ENCODE measurements at places on chromosomes 7 and 10.

DNA sequence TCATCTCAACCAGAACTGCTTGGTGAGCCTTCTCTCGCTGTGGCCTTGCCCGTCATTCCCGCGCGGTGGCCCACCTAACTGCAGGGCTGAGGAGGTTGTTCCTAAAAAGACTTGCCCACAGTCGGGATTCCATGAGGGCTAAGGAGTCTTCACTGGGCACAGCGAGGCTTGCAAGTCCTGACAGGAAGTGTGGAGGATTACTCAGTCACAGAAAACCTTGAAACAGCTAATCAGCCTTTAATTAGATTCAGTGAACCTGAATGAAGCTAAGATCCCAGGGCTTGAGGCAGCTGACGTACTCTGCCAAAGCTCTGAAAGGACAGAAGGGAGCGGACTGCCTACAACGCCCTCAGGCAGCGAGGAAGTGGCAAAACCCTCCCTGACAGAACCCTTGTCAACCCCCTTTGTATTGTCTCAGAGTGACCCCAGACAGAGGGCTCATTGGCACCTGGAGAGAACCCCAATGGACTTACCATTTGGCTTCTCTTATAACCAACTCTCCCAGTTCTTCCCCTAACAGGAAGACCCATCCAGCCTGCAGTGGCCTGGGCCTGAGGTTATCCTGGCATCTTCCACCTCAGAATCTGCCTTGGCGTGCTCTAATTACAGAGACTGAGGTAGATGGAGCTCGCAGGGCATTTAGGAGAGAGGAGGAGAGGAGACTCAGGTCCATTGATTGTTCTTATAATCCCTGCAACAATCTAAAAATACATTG, 2.5 kb upstream of the LAMB4 start:
- no peak overlapping the region for H3K4me3 ChIP-seq
- 0 out of 2 replicates have a peak, but pooled peaks cover 6% of the 10 kb centered on the region for H3K4me1 ChIP-seq
- no peaks in the 10 kb centered on the region for H3K27me3 ChIP-seq
- DNase-seq: no peak
- no peak overlapping the region for H3K27ac ChIP-seq

- H3K36me3 ChIP-seq: no peaks in the 10 kb centered on the region
- H3K27me3 ChIP-seq: no peaks in the 10 kb centered on the region
- no peak overlapping the region for H3K27ac ChIP-seq
- no peak overlapping the region for H3K4me3 ChIP-seq
- H3K4me1 ChIP-seq: no peaks in the 10 kb centered on the region
- no peak for DNase-seq
Measured at GRCh38 chr10:91150631-91151030, 69.8 kb upstream of the PCGF5 start.

GRCh38 chr10:104329735-104330134, 8.5 kb downstream of the ITPRIP start:
- no peaks in the 10 kb centered on the region for H3K36me3 ChIP-seq
- DNase-seq: no peak
- H3K4me3 ChIP-seq: no peak overlapping the region
- peaks cover 48% of the 10 kb centered on the region for H3K4me1 ChIP-seq
- no peaks in the 10 kb centered on the region for H3K27me3 ChIP-seq

- H3K36me3 ChIP-seq: no peaks in the 10 kb centered on the region
- H3K4me3 ChIP-seq: no peak overlapping the region
- no peak for DNase-seq
- H3K4me1 ChIP-seq: no peaks in the 10 kb centered on the region
Measured at GRCh38 chr10:52056291-52056690, 257.8 kb upstream of the DKK1 start.

DNA sequence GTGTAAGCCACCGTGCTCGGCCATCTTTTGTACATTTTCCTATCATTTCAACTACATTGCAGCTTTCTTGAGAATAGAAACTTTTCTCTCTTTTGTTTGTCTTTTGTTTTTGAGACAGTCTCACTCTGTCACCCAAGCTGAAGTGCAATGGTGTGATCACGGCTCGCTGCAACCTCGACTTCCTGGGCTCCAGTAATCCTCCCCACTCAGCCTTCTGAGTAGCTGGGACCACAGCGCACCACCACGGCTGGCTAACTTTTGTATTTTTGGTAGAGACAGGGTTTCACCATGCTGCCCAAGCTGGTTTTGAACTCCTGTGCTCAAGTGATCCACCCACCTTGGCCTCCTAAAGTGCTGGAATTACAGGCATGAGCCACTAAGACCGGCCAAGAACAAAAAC, 31.3 kb upstream of the DAGLB start:
- DNase-seq: no peak
- no peak overlapping the region for H3K27ac ChIP-seq
- no peaks in the 10 kb centered on the region for H3K4me1 ChIP-seq
- no peaks in the 10 kb centered on the region for H3K36me3 ChIP-seq

DNA sequence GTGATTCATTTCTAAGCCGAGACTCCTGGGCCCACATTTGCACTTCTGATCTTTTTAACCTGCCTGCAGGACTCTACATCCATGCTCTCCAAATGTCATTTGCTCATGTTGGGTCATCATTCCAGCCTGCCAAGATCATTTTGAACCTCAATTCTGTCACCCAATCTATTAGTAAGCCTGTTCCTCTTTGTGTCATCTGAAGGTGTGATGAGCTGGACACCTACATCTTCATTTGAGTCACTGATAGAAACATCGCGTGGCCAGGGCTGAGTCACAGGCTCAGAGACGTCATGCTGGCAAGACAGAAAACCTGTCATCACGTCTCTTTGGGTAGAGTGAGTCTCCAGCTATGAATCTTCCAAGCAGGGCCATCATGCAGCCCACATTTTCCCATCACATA, 65.3 kb upstream of the SLF2 start:
- H3K27me3 ChIP-seq: no peaks in the 10 kb centered on the region
- H3K27ac ChIP-seq: no peak overlapping the region
- DNase-seq: no peak

DNA sequence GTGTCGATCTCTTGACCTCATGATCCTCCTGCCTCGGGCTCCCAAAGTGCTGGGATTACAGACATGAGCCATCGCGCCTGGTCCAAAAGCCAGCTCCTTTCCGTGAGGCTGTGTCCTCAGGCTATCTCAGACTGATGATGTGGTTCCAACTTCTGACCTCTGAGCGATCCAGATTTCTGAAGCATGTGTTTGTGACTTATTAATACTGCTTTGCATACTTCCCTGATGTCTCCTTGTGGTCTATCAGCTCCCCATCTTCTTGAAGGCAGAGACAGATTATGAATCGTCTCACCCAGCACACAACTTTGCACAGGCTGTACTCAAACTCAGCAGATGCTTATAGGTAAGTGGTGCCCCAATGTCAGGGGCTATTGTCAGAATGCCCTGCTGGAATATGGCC, 2.0 kb upstream of the PLPP4 start:
- DNase-seq: no peak
- H3K27me3 ChIP-seq: peaks cover 34% of the 10 kb centered on the region
- H3K4me1 ChIP-seq: no peaks in the 10 kb centered on the region
- H3K27ac ChIP-seq: no peak overlapping the region

DNA sequence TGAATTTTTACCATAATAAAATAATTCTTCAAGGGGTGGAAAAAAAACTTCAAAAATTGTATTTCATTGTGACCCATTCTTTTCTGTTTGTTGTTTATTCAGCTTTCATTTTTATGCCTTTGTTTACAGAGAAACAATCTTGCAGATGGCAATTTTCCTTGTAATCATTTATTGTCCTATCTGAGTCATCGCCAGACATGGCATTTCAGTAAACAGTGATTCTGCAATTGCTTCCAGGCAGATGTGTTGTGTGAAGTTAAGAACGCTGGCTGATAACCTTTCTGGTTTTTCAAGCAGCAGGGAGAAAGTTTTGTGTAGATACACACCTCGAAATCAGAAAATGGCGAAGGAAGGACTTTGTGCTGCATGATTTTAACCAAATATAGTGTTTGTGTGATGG, 80.7 kb upstream of the RPA3 start:
- H3K27me3 ChIP-seq: no peaks in the 10 kb centered on the region
- no peak overlapping the region for H3K27ac ChIP-seq
- H3K4me3 ChIP-seq: no peak overlapping the region
- H3K4me1 ChIP-seq: no peaks in the 10 kb centered on the region

GRCh38 chr10:35505241-35505873, 99.8 kb upstream of the GJD4 start:
- DNase-seq: no peak
- H3K36me3 ChIP-seq: no peaks in the 10 kb centered on the region

GRCh38 chr10:132098539-132099388, 33.0 kb downstream of the JAKMIP3 start:
- H3K36me3 ChIP-seq: no peaks in the 10 kb centered on the region
- H3K4me1 ChIP-seq: no peaks in the 10 kb centered on the region
- no peak overlapping the region for H3K27ac ChIP-seq

DNA sequence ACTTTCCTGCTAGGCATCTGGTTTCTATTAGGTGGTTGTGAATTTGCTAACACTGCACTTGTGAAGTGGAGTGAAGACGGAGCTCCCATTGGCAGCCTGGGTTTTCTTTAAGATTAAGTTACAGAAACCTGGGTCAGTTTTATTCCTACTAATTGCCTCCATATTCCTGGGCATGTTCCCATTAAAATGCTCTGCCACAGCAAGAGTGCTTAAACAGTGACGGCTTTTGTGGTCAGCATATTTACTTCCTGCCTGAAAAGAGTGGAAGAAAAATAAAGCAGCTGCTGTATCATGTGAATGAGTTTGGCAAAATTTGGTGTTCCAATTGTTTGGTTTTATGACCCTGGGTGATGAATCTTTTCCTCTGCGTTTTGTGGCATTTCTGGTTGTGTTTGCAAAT, 96.9 kb upstream of the PLXDC2 start:
- H3K27ac ChIP-seq: no peak overlapping the region
- H3K4me3 ChIP-seq: no peak overlapping the region
- no peak for DNase-seq
- H3K36me3 ChIP-seq: no peaks in the 10 kb centered on the region
- H3K4me1 ChIP-seq: no peaks in the 10 kb centered on the region

DNA sequence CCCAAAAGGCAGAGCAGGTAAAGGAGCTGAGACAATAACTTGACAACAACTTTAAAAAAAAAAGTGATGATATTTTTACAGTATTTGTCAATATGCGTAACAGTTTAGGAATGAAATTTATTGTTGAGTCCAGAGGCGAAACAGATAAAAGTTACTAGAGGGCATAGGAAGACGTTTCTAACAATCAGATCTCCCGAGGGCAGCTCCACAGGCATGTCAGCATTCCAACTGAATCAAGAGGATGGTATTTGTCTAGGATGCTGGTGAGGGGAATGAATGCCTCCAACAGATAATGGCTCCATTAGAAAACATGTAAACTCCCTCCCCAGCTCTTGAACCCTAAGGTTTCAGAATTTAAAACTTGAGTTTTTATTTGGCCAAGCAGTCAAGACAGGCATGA, 733.9 kb upstream of the SORCS1 start:
- peaks cover 8% of the 10 kb centered on the region for H3K4me1 ChIP-seq
- no peak overlapping the region for H3K4me3 ChIP-seq
- no peak overlapping the region for H3K27ac ChIP-seq
- DNase-seq: no peak
- no peaks in the 10 kb centered on the region for H3K27me3 ChIP-seq

DNA sequence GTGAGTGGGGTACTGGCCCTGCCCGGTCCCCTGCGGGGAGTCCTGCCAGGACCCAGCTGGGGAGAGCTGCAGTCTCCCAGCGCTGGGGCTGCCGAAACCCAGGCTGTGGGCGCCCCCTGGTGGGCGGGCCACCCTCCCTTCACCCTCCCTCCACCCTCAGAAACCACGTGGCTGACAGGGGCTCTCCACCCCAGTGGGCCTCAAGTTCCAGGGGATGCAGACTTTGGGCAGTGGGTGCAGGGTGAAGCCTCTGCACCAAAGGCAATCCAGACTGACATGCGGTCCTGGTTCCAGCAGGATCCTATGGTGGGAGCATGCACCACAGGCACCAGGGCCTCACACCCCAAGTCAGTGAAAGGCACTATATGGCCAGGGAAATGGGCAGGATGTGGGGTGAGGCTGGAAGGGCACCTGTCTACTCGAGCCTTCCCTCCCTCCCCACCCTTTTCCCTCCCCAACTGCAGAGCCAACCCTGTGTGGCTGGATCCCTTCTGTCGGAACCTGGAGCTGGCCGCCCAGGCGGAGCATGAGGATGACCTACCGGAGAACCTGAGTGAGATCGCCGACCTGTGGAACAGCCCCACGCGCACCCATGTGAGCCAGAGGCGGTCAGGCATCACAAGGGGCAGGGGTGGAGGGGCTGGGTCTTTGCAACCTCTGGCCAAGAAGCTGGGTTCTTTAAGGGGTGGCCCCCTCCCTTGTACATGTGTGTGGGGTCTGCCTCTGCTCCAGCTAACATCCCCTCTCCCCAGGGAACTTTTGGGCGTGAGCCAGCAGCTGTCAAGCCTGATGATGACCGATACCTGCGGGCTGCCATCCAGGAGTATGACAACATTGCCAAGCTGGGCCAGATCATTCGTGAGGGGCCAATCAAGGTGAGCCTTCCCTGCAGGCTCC, 38.8 kb downstream of the PSAP start:
- peaks cover 3% of the 10 kb centered on the region for H3K4me1 ChIP-seq
- no peak overlapping the region for H3K27ac ChIP-seq
- H3K27me3 ChIP-seq: no peaks in the 10 kb centered on the region
- DNase-seq: peak; percentile 87
- peaks cover 15% of the 10 kb centered on the region for H3K36me3 ChIP-seq

DNA sequence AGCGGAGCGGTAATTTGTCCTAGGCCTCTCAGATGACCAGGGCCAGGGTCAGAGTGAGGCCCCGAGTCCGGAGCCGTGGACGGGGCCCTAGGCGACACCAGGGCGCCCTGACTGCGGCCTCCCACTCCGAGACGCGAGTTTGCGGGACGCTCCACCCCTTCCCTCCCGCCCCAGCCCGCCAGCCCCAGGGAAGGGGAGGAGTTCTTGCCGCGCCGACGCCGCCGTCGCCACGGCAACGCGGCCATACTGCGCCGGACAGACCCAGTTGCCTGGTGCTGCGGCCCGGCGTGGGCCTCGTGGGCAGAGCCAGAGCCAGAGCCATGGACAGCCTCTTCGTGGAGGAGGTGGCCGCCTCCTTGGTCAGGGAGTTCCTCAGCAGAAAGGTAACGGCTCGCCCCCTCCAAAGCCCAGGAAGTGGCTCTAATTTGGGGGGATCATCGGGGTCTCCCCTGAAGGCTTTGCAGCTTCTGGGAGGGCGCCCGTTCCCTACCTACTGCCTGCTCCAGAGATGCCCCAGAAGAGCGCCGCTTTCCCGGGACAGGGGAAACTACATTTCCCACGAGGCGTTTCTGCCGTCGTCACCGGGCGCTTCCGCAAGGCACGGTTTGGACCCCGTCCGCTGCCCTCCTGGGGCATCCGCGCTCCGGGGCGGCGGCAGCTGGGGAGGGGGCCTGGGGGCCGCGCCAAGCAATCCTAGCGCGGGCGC, at the start of gene MINDY4:
TSS of gene MINDY4 (plus strand) at position 244 of the 706 bp plus-strand sequence. CDS start at position 321, 77 bp downstream.
- no peaks in the 10 kb centered on the region for H3K27me3 ChIP-seq
- H3K4me3 ChIP-seq: peak within 1 kb of the TSS; percentile 50
- peak; percentile 36 for DNase-seq
- no peaks in the 10 kb centered on the region for H3K36me3 ChIP-seq
